Bronchial epithelial cell (primary cell): ENCODE measurements at places on chromosomes 1 and 21. TPM values are rescaled to one million over a fixed set of nuclear protein-coding genes. Genes with fewer than 3 reads are reported as not detected.

GRCh38 chr1:38686167-38686926, 173.2 kb downstream of the RRAGC start:
- no peak for DNase-seq

GRCh38 chr1:213661302-213661701, 326.5 kb upstream of the PROX1 start:
- peak; percentile 58 for DNase-seq

Gene AIRE
- not detected in 2 replicates for total RNA-seq

Gene HPDL
- under 0.01 and 0.53 TPM in 2 replicates for total RNA-seq

- DNase-seq: no peak
Measured at GRCh38 chr21:29098156-29098555, 24.7 kb upstream of the CCT8 start.

DNA sequence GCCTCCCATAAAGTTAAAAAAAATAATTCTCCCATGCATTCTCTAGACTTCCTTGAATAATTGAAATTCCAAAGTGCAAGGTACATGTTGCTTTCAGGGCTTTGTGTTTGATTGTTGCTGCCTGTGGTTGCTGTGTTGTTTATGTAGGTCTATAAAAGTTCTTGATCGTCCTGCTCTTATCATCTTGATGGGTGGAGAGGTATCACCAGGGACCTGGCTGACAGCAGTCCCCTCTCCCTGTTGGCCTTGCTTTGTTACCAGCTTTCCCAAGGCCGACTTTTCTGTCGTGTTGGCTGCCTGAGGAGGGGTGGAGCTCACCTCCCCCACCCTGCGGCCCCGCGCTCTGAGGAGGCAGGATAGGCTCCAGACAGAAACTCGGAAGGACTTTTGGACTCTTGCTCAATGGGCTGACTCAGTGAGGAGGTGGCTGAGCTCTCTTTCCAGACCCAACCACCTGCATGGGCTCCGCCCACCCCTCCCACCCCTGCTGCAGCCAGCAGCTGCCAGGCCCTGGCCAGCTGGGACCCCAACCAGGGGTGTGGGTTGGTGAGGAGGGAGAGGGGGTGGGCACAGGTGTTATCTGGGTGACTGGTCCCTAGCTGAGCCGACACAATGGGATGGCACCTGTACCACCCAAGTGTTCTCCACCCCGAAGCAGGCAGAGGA, 2.0 kb downstream of the INAVA start:
- peak; percentile 94 for DNase-seq

- DNase-seq: no peak
Measured at GRCh38 chr1:51032936-51033335, 62.9 kb downstream of the CDKN2C start.

DNA sequence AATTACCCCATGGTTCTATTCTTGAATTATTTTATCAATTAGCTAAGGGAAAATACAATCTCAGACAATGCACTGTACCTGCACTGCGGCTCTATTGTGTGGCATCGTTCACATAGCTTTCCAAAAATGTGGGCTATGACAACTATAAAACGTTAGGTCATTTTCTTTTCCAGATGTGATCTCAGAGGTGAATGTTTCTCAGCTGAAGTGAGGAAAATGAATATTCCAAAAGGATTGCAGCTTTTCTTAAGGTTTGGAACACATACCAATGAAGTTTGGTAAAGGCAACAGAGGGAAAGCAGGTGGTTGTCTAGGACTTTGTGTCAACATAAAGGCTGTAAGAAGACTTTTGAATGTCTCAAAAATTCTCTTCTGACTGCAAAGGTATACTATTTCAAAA, 105.5 kb downstream of the NRIP1 start:
- DNase-seq: peak; percentile 27

Gene AK2
- total RNA-seq: 81.9 and 173 TPM in 2 replicates

DNA sequence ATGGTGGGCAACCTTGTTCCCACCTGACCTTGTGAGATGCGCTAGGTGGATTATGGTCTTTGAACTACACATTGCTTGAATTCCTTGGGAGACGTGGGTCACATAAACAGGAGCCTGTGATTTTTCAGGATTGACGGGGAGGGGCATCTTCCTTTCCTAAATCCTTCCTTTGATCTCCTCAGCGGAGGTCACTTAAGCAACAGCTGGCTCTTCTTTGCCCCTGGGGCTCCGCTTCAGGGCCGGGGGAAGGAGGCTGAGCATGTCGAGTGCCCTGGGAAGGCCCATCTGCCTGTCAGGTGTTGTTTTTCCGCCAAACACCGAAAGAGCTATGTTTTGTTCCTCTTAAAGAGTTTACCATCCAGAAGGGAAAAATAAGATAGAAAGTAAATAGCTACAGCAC, 40.6 kb downstream of the KIF26B start:
- no peak for DNase-seq

GRCh38 chr1:165306543-165307434, 49.7 kb downstream of the LMX1A start:
- DNase-seq: no peak

DNA sequence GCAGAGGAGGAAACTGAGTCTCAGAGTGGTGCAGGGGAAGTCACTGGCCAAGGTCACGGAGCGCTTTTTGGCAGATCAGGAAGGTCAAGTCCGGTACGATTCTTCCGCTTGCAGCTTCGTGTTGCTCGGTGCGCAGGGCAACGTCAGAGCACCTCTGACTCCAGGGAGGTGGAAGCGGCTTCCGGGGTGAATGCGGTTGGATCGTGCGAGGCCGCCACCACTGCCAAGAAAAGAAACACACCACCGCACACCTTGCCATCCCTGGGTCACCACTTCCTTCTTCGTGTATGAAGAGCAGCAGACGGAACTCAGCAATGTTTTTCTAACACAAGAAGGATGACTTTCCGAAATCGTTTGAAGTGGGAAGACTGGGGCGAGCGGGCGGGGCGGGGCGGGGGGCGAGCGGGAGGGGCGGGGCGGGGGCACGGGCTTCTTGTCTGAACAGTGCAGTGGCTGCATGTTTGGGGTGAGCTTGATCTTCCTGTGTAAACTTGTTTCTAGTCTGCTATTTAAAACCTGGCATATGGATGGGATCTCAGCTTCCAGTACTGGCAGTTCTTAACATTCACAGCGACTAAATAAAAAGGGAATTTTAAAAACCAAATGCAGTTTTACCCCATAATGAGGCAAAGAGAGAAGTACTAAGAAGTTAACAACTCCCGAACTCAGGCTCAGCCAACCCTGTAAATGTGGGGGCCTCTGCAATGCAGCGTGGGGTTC, 300.0 kb downstream of the RRAGC start:
- peak; percentile 44 for DNase-seq

DNA sequence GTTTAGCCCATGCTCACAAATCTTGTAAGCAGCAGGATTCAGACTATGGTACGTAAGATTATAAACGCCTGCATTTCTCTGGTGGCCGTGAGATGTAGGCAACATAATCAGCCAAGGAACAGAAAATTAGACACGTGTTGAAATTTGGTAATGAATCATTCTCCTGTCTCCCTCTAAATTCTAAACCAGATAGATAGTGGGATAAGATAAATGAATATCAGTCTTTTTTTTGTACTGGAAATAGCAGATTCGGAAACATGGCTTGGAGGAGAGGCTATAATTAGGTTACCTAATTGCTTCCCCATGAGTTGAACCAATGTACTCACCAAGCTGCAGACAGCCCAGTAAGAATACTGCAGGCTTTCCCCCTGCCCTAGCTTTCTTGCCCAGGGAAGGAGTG, 172.3 kb downstream of the TGFB2 start:
- DNase-seq: no peak

- no peak for DNase-seq
Measured at GRCh38 chr1:208171616-208172422, 72.4 kb downstream of the PLXNA2 start.

Gene SLC16A1
- total RNA-seq: 180 and 213 TPM in 2 replicates

DNA sequence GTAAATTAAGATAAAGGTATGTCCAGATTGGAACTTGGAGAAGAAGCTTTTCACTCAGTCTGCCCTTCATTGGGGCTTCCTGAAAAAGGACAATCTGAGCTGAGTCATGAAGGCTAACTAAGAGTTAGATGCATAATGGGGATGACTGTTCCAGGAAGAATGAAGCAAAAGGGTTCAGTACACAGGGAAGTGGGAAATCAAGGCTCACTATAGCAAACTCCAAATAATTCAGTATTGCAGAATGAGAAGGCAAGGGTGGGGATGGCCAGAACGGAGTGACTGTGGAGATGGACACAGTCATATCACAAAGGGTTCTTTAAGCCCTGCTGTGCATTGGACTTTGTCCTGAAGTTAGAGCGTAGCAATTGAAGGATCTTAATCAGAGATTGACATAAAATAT, 158.3 kb downstream of the FGGY start:
- DNase-seq: peak; percentile 85

DNA sequence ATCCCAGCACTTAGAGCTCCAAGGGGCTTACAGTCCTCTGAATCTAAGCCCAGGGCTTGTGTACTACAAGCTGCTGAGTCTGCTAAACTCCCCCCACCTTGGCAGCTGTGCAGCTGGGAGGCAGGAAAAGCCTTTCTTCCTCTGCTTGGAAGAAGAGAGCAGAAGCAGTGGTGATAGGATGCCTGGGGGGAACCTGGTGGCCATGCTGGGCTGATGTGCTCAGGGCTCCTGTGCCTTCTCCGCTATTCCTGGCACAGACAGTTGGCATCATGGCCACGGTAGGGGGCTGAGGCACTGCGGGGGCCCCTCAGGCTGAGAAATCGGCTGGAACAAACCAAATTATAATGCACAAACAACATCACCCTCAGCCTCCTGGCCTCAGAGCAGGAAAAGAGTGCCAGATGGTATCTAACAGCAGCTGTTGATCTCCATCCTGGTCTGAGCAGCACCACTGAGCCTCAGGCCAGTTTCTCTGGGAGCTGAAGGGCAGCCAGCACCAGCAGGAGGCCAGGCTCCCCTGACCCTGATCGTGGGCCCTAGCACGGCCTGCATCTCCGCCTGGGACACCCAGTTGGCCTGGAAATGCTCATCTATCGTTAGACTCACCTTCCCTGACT, 35.8 kb downstream of the ECE1 start:
- DNase-seq: no peak

DNA sequence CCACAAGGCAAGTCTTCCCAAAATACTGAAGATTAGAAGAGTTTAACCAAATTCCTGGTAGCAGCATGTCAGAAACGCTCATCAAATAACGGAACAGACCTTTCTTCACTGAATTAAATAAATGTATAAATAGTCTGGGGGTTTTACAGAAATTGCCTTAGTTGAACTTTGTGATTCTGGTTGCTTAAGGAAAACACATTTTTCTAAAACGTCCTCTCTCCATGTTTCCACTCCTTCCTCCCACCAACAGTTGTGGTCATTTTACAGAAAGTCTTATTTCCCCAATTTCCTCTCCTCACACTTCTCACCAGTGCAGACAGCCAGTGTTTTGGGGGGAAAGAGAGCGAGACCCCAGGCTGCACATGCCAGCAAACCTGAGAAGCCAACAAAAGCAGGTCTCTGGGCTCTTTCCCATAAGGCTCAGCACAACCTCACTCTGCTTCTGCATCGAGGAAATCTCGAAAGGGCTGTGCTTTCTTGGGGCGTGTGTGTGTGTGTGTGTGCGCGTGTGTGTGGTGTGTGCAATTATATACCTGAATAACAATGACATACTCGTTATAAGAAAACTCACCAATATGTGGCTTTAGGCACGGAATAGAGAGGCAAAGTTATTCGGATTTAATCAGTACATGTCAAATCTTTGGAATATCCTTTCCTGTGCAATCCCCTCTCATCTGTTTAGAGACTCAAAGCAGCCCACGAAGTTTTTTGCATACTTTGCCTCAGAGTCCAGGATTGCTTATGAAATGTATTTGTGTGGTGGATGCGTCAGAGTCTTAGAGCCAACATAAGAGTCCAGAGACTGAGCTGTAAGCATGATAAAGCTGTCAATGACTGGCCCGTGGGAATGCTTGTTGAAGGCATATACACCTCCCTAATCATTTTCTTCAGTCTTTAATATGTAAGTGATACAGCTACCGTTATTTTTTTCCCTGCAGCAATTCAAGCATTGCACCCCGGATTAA, 2.0 kb downstream of the KCNJ15 start:
- peak; percentile 91 for DNase-seq

GRCh38 chr1:59214248-59215208, 82.4 kb upstream of the FGGY start:
- no peak for DNase-seq
